ENCODE measurements at places on chromosomes 12 and 14. TPM values are rescaled to one million over a fixed set of nuclear protein-coding genes. Genes with fewer than 3 reads are reported as not detected.

DNA sequence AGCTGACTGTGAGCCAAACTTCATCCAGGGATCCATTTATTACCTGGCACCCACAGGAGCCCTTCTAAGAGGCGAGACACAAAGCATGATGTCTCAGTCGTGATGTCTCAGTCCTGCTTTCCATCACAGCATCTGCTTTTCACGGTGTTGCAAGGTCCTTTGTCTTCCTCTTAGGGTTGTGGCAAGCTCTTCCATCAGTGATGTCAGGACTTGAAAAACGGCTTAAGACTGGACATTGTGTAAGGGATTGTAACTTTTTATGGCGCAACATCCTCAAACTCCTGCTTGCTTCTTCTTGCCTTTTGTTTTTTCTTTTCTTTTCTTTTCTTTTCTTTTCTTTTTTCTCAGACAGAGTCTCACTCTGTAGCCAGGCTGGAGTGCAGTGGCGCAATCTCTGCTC, 586.5 kb upstream of the TMEM132C start:
- H3K4me1 ChIP-seq, result no peaks in the 10 kb centered on the region
- DNase-seq, result no peak
- H3K4me3 ChIP-seq, result no peak overlapping the region
- no peak overlapping the region for H3K27ac ChIP-seq

GRCh38 chr12:15534322-15534721, 212.0 kb downstream of the PTPRO start:
- no peaks in the 10 kb centered on the region for H3K36me3 ChIP-seq
- peak; percentile 48 for DNase-seq
- H3K27ac ChIP-seq, result no peak overlapping the region
- no peaks in the 10 kb centered on the region for H3K27me3 ChIP-seq

GRCh38 chr12:124893792-124894516, 20.5 kb downstream of the UBC start:
- H3K4me1 ChIP-seq, result peaks cover 7% of the 10 kb centered on the region
- H3K4me3 ChIP-seq, result no peak overlapping the region
- no peaks in the 10 kb centered on the region for H3K36me3 ChIP-seq
- H3K27me3 ChIP-seq, result no peaks in the 10 kb centered on the region

DNA sequence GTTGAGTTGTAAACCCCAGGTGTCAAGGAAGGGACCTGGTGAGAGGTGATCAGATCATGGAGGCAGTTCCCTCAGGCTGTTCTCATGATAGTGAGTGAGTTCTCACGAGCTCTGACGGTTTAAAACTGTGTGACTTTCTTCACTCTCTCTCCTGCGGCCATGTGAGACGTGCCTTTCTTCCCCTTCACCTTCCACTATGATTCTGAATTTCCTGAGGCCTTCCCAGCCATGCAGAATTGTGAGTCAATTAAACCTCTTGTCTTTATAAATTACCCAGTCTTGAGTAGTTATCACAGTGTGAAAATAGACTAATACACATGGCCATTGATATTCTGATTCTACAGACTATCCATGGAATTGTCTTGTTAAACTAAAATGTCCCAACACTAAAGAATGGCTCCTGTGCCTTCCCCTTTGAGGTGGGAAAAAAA, 85.6 kb downstream of the SLC2A13 start:
- DNase-seq, result no peak
- no peak overlapping the region for H3K4me3 ChIP-seq
- H3K4me1 ChIP-seq, result no peaks in the 10 kb centered on the region
- no peaks in the 10 kb centered on the region for H3K36me3 ChIP-seq
- no peak overlapping the region for H3K27ac ChIP-seq

GRCh38 chr12:90124289-90124688, 415.7 kb upstream of the ATP2B1 start:
- DNase-seq, result no peak
- H3K27me3 ChIP-seq, result no peaks in the 10 kb centered on the region
- H3K4me3 ChIP-seq, result no peak overlapping the region
- H3K27ac ChIP-seq, result no peak overlapping the region
- no peaks in the 10 kb centered on the region for H3K4me1 ChIP-seq
- H3K36me3 ChIP-seq, result no peaks in the 10 kb centered on the region

- no peak overlapping the region for H3K4me3 ChIP-seq
- no peaks in the 10 kb centered on the region for H3K4me1 ChIP-seq
- no peak overlapping the region for H3K27ac ChIP-seq
- no peak for DNase-seq
- no peaks in the 10 kb centered on the region for H3K36me3 ChIP-seq
Measured at GRCh38 chr12:38813923-38814322, 91.5 kb downstream of the CPNE8 start.

The TMEM120B gene
- total RNA-seq, result 8.3 TPM

The MEG3 gene
- total RNA-seq, result 133 TPM

DNA sequence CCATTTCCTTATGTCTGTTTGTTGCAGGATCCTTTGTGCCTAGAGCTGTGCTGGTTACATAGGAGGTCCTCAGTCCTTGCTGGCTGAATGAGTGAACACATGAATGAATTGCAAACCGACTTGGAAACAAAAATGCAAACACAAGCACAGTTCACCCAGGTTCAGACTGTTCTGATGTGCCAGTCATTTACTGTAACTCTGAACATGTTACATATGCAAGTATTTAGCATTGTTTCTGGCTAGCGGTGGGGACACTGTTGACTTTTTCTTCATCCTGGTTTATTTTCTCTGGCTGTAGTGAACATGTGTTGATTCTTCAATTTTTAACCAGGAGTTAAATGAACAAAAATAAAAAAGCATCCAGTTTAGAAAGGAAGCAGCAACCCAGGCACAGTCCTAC, 33.4 kb downstream of the TSPAN9 start:
- H3K36me3 ChIP-seq, result no peaks in the 10 kb centered on the region
- no peak overlapping the region for H3K27ac ChIP-seq
- no peak for DNase-seq
- peaks cover 24% of the 10 kb centered on the region for H3K4me1 ChIP-seq

The CCND2 gene
- 89.0 TPM for total RNA-seq

- H3K36me3 ChIP-seq, result no peaks in the 10 kb centered on the region
- no peak for DNase-seq
- no peak overlapping the region for H3K4me3 ChIP-seq
- no peaks in the 10 kb centered on the region for H3K4me1 ChIP-seq
Measured at GRCh38 chr12:50955697-50956096, 3.4 kb downstream of the HIGD1C start.

The METTL17 gene
- total RNA-seq, result 125 TPM

The GPR137C gene
- total RNA-seq, result 0.45 TPM

DNA sequence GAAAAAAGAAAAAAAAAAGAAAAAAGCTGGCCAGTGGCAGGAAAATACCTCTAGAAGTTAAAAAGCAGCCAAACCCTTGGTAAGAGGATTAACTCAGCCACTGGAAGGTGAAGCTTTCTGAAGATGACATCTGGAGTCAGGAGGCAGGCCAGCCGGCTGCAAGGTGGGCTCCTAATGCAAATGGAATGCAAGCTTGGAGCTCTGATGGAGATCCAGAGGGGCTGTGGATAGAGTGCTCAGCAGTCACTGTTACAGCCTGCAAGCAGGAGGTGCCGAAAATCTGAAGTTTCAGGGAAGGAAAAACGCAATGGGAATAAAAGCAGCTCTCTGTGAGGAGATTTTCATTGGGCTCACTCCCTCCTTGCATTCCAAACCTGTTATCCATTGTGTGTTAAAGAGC, 41.0 kb downstream of the GSC start:
- no peak overlapping the region for H3K4me3 ChIP-seq
- H3K36me3 ChIP-seq, result no peaks in the 10 kb centered on the region
- DNase-seq, result no peak

The KRT85 gene
- total RNA-seq, result not detected

DNA sequence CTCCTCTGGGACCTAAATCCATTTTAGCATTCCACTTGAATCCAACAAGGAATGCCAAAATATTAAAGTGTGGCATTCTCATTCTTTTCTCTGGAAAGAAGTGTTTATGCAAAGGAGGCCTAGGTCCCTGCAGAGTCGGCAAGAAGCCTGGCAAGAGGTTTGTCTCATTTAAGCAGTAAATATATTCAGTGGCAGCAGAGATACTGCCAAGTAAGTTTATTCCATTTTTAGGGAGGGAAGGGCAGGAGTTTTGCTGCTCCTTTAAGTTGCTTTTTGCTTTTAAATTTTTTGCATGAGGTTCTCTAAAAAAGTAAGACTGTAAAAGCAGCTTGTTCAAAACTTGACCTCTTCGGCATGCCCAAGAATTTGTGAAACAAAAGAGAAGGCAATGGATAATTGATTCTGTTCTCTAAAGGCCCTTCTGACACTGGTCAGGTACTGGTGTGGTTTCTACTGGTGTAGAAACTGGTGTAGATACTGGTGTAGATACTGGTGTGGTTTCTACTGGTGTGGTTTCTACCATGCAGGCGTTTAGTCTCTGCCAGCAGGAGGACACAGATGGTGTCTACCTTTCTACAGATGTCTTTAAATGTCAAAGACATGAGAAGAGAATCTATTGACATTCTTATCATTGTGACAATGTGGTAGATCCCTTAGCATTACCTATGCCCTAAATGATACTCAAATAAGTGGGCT, 107.3 kb downstream of the SAMD4A start:
- no peaks in the 10 kb centered on the region for H3K27me3 ChIP-seq
- no peak overlapping the region for H3K4me3 ChIP-seq
- H3K4me1 ChIP-seq, result peaks cover 9% of the 10 kb centered on the region
- DNase-seq, result no peak

The KRT72 gene
- not detected for total RNA-seq

DNA sequence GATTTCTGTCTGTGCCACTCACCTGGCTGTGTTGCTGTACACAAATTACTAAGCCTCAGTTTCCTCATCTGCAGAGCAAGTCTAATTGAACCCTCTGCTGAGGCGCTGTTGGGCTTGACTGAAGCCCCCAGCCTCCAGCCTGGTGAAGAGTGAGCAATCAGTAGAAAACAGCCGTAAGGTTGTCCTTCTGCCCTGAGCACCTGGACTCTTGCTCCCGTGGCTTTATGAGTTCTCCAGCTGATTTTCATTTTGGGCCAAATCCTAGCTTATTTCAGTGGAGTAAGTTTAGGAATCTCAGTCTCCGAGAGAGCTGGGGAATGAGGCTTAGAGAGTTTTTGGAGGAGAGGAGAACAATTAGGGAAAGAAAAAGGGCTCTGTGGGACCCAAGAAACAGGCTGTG, 133.9 kb upstream of the EVL start:
- no peak overlapping the region for H3K27ac ChIP-seq
- peaks cover 10% of the 10 kb centered on the region for H3K36me3 ChIP-seq
- no peak overlapping the region for H3K4me3 ChIP-seq
- H3K4me1 ChIP-seq, result no peaks in the 10 kb centered on the region
- no peak for DNase-seq
- no peaks in the 10 kb centered on the region for H3K27me3 ChIP-seq

DNA sequence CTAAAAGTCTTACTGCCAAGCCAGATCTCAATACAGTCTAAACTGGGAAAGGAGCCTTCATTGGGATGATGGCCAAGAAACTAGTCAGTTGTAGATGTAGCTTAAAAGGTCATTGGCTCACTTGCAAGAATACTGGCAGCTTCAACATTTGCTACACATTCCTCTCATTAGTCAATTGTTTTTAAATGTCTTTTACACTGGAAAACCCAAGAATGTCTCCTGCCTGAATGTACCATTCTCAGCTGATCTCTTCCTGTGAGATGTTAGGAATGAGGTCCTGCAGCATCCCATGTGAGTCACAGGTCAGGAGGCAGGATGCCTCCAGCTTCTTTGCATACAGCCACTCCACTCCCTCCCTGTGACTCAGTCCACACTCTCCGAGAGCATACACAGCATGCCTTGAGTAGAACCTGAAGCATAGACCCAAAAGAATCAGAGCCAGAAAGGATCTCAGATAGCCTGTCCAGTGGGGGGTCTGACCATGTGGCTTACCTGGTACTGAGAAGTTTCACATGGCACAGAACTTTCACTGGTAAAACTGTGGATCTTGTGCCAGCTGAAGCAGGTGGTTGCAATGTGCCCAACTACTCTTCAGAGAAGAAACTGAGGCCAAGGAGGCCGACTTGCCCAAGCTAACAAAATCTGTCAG, 56.0 kb upstream of the HECTD1 start:
- H3K36me3 ChIP-seq, result no peaks in the 10 kb centered on the region
- peak; percentile 86 for DNase-seq
- H3K4me3 ChIP-seq, result no peak overlapping the region
- peaks cover 52% of the 10 kb centered on the region for H3K4me1 ChIP-seq

DNA sequence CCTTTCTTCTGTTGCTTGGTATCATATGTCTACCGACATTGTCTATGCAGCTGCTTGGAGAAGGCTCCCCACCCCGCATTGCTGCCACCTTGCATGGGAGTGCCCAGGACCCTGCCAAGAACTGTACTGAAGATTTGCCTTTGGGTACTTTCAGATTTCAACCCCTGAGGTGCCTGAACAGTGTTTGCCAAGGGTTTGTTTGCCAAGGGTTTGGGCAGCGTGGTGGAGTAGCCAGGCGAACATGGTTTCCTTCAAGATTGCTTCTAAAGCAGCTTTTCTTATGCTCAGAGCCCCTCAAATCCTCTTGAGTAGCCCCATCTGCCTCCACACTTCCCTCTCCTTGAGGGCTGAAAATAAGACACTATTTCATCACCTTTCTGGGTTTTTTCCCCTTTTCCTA, 25.3 kb upstream of the CRY1 start:
- DNase-seq, result no peak
- H3K4me3 ChIP-seq, result no peak overlapping the region
- peaks cover 20% of the 10 kb centered on the region for H3K27me3 ChIP-seq

DNA sequence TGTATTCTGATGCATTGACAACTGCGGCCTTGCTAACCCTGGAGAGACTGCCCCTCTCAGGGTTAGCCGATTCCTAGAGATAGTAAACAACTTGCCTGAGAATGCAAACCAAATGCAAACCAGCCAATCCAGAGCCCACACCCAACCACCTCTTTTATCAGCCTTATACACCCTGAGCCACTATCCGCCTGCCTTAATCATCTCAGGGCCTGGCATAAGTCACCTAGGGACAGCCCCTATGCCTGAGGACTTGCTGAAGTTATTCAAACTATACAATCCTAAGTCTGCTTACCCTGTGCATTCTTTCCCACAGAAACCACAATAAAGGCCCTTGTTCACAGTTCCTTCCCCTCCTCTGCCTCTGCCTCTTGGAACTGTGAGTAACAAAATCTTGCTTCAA, 177.2 kb downstream of the KCNA5 start:
- no peak overlapping the region for H3K4me3 ChIP-seq
- H3K4me1 ChIP-seq, result no peaks in the 10 kb centered on the region
- H3K36me3 ChIP-seq, result no peaks in the 10 kb centered on the region
- H3K27me3 ChIP-seq, result no peaks in the 10 kb centered on the region

DNA sequence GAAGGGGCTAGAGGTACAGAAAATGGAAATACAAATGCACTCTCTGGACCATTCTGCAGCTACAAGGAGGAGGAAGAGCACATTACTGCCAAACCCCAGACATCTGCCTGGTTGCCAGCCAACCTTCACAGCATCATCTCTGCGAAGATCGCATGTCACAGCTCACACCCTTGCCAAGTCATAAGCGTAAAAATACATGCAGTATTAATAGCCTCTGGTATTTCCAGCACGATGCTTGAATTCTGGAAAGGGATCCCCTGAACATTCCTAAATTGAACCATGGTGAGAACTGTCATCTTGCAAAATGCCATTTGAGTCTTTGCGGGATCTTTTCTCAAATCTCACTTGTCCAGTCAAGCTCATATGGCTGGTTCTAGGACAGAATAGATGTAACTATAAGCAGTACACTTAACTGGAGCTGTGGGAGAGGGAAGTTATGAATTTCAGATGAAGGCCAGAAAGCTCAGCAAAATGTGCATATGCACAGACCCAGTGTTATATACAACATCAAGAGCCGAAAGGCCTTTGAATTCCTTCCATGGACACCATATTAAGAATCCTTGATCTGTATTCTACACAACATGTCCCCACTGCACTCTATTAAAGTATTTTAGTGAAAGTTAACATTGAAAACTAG, 211.6 kb downstream of the DUSP6 start:
- no peak overlapping the region for H3K27ac ChIP-seq
- no peaks in the 10 kb centered on the region for H3K27me3 ChIP-seq
- no peaks in the 10 kb centered on the region for H3K4me1 ChIP-seq
- peak; percentile 58 for DNase-seq
- no peak overlapping the region for H3K4me3 ChIP-seq

Data from stomach (tissue), 19 donors.